ENCODE measurements at places on chromosomes 12 and 14.

DNA sequence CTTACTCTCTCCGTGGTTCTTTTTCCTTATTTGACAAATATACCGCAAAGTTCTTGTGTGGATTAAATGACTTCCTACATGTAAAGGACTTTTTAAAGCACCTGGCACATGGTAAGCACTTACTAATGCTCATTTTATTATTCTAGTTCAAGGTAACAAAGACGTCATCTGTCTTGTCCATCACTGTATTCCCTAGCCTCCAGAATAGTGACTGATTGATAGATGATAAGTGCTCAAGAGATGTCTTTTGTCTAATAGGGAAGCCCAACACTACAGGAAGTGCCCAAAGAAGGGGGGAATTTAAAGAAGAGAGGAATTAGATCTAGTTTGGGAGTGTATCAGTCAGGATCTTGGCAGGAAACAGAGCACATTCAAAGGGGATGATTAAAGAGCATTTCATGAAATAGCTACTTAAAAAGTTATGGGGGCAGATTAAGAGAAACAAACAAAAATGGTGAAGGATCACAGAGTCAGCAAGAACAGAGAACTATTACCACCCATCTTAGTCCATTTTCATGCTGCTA is 151.9 kb downstream of the GXYLT1 start:
- peak; percentile 79 for DNase-seq

GRCh38 chr14:83101846-83102245 is 1568.2 kb upstream of the SEL1L start:
- no peak for DNase-seq

DNA sequence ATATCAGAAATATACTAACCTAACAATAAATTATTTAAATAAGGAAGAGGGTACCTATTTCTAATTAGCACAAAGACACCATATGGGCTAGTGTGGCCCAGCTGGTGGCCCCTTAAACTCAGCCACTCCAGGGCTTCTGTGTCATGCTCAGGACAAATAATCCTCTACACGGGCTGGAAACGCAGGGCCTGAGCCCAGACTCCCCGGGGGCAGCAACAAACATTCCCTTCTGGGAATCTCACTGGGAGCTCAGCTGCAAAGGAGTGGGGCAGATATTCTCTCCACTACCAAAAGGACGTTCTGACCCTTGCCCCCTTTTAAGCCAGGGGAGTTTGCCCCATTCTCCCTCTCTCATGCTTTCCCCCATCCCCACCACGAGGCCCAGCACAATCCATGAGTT is 43.7 kb upstream of the ELK3 start:
- no peak for DNase-seq

- DNase-seq, result peak; percentile 25
Observed at GRCh38 chr12:71955970-71956369, 17.3 kb downstream of the TPH2 start.

DNA sequence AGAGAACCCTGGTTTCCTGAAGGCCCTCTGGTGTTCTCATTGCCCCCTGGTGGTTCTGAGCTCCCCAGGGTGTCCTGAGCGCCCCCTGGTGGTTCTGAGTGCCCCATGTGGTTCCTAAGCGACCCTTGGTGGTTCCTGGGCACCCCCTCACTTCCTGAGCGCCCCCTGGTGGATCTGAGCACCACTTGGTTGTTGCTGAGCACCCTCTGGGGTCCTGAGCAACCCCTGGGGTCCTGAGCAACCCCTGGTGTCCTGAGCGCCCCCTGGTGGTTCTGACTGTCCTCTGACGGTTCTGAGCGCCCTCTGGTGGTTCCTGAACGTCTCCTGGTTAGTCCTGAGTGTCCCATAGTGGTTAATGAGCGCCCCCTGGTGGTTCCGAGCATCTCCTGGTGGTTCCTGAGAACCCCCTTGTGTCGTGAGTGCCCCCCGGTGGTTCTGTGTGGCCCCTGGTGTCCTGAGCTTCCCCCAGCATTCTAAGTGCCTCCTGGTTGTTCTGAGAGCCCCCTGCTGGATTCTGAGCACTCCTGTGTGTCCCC is 568.3 kb downstream of the TMEM121 start:
- DNase-seq, result peak; percentile 56

DNA sequence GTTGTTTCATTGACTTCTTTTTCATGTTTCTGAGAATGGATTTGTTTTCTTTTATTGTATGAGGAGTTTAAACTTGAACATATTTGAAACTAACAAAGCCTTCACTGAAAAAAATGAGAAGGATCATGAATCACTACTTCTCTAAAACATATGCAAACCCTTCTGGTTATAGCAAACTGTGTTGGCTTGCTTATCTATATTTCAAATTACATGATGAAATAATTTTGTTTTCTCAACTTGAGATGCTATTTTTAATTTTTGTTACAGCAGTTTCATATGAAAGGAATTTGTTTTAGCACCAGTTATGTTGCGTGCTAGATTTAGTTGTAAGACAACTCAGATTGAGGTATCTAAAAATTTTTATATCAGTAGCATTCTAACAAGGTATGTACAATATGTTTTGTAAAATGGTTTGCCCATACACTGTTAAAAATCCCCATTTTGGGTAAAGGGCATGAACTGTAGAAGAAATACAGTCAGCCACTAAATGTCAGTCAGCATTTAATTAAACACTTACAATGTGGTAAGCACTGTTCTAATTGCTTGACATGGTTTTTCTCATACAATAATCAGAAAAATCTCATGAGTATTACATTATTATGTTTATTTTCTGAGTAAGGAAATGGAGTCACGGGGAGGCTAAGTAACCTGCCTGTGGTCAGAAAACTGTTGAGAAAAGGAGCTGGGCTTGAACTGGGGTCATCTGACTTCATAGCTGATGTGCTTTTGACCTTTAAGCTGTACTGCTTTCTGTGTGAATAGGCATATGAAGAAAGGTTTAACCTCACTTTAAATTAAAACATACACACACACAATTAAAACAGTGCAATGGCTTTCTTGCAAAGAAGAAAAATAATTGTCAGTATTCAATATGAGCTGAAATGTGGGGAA is 105.7 kb downstream of the PLEKHA5 start:
- DNase-seq, result no peak

DNA sequence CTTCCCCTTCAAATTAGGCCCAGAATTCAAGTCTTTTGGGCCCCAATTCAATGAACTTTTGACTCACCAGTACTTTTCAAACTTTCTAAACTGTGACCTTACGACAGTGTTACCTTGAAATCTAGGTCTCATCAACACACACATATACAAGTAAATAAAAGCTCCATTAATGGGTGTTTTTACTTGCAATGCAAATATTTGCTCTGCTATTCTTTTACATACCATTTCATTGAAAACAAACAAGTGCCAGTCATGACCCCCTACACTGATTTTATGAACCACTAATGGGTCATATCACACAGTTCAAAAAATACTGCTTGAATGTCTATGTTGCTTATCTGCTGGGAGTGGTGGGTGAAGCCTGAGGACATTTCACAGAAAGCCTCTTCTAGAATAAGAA is 9.1 kb upstream of the NR1H4 start:
- DNase-seq, result peak; percentile 36

DNA sequence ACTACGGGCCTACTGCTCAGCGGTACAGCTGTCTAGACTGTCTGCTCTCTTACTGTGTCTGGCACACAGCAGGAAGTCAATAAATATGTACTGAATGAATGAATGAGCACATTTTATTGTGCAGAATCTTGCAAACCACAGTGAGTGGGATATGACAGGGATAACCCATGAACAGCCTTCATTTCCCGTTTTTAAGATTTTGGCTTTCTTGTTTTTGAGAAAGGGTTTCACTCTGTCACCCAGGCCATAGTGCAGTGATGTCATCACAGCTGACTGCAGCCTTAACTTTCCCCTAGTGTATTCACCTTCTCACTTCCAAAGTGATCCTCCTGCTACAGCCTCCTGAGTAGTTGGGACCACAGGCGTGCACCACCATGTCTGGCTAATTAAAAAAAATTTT is 203.1 kb downstream of the AEBP2 start:
- DNase-seq, result peak; percentile 36

GRCh38 chr12:57726884-57727757 is 11.4 kb downstream of the AGAP2 start:
- DNase-seq, result peak; percentile 92

GRCh38 chr12:83040339-83040738 is 353.6 kb downstream of the TMTC2 start:
- DNase-seq, result no peak

GRCh38 chr12:28129031-28129430 is 61.2 kb upstream of the CCDC91 start:
- no peak for DNase-seq

- DNase-seq, result no peak
Observed at GRCh38 chr12:31585271-31585670, 5.7 kb downstream of the DENND5B start.

DNA sequence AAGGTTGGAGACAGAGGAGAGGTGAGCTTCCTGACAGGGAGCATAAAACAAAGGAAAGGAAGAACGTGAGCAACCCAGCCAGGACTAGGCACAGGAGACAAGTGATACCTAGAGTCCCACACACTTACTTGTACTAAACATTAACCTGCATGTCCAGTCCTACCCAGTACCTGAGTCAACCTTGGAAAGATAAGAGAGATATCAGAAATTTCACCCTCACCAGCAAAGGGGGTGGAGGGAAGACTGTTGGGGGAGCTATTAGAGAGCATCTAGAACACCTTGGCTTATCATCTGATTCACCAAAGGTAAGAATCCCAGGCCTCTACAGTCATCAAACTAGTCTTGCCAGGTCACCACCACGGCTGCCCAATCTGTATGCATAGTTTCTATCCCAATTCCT is 11.1 kb downstream of the KLHL33 start:
- DNase-seq, result no peak

DNA sequence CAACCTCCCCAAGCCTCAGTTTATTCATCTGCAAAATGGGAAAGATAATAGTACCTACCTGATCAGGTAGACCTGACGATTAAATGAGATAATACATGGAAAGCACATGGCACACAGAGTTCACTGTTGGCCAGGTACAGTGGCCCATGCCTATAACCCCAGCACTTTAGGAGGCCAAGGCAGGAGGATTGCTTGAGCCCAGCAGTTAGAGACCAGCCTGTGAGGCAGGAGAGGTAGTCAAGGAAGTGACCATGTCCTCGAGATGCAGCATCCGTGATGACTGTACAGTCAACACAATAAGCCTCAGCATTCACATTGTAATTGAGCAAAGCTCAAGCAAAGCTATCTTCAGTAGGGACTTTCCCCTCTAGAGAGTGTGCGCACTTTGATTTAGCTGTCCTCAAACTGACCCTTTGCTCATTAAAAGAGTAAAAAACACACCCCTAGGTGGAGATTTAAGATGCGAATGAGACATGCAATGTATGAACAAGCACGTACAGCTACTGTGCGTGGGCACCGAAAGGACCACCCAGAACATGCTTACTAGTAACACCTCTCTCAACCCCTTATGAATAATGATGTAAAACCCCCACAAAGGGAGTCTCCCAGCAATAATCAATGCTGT is 9.9 kb downstream of the ISCU start:
- DNase-seq, result peak; percentile 48

GRCh38 chr14:82084813-82085212 is 551.2 kb upstream of the SEL1L start:
- no peak for DNase-seq

GRCh38 chr14:97077253-97077653 is 280.1 kb downstream of the VRK1 start:
- peak; percentile 4 for DNase-seq
